H1 (cell line): ENCODE measurements at places on chromosomes 13 and 19. TPM values are rescaled to one million over a fixed set of nuclear protein-coding genes. Genes with fewer than 3 reads are reported as not detected.

The LATS2 gene
- 26.2 and 26.5 TPM in 2 replicates for total RNA-seq

The SOX1 gene
- total RNA-seq: 0.09 and 0.11 TPM in 2 replicates

The IZUMO2 gene
- 0.94 and 1.7 TPM in 2 replicates for total RNA-seq

The PEG3 gene
- total RNA-seq: not detected in 2 replicates

The MUC16 gene
- 0.17 and 0.25 TPM in 2 replicates for total RNA-seq

The KLK14 gene
- total RNA-seq: 0.40 and 1.2 TPM in 2 replicates

The MCEMP1 gene
- total RNA-seq: not detected in 2 replicates

GRCh38 chr19:56162258-56162657 is 13.6 kb upstream of the GALP start:
- no peaks in the 10 kb centered on the region for H3K4me1 ChIP-seq
- no peak overlapping the region for H3K27ac ChIP-seq
- H3K4me3 ChIP-seq: no peak overlapping the region
- DNase-seq: no peak
- no peaks in the 10 kb centered on the region for H3K27me3 ChIP-seq
- no peaks in the 10 kb centered on the region; the same call in 1 of the 2 replicates for H3K36me3 ChIP-seq

GRCh38 chr19:48953990-48954594 is 583 bp upstream of the BAX start:
- H3K27me3 ChIP-seq: no peaks in the 10 kb centered on the region
- H3K36me3 ChIP-seq: peaks cover 4% of the 10 kb centered on the region; the same call in 1 of the 2 replicates
- peak overlapping the region; percentile 56 for H3K4me3 ChIP-seq
- DNase-seq: no peak
- H3K27ac ChIP-seq: 0 out of 2 replicates have a peak overlapping the region, but pooled peaks have one; percentile 43
- H3K4me1 ChIP-seq: peaks cover 3% of the 10 kb centered on the region; the same call in 1 of the 2 replicates

DNA sequence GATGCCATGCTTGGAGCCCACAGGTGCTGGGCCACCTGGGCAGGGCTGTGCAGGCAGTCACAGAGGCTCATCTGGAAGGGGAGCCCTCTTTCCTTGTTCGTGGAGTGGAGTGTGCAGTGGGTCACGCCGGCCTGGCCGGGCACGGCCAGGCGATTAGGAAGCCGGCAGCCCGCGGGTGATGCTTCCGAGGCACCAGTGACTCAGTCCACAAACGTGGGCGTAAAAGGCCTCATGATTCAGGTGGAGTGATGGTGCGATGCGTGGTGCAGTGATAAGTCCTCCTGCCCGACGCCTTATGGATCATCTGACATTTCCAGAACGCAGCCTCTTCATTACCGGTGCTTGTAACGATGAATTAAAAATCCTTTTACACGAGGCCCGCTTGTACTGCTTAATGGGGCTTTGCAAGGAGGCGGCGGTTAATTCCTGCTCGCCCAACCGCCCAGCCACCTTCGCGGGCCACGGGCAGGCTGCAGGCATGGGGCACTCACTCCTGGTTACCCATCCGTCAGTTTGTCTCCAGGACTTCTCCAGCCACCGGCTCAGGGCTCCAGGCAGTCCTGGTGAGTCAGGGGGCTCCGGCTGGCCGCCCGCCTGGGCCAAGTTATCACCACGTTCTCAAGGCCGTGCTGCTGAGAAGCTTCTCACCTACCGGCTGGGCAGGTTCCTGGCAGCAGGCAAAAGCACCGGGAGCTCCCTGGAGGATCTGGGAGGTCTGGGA is 172.4 kb downstream of the KDM4B start:
- H3K27ac ChIP-seq: no peak overlapping the region
- no peak overlapping the region for H3K4me3 ChIP-seq
- H3K27me3 ChIP-seq: no peaks in the 10 kb centered on the region

GRCh38 chr13:47288546-47288945 is 391.7 kb upstream of the HTR2A start:
- H3K4me3 ChIP-seq: no peak overlapping the region
- no peaks in the 10 kb centered on the region for H3K4me1 ChIP-seq
- no peaks in the 10 kb centered on the region for H3K27me3 ChIP-seq
- H3K27ac ChIP-seq: no peak overlapping the region
- no peaks in the 10 kb centered on the region for H3K36me3 ChIP-seq

GRCh38 chr19:34350161-34350561 is 14.8 kb upstream of the GPI start:
- H3K27me3 ChIP-seq: no peaks in the 10 kb centered on the region
- H3K36me3 ChIP-seq: no peaks in the 10 kb centered on the region
- DNase-seq: no peak
- H3K27ac ChIP-seq: no peak overlapping the region

GRCh38 chr13:53206455-53206854 is 177.8 kb downstream of the OLFM4 start:
- H3K36me3 ChIP-seq: no peaks in the 10 kb centered on the region
- no peak overlapping the region for H3K4me3 ChIP-seq
- H3K4me1 ChIP-seq: peaks cover under 1% of the 10 kb centered on the region
- DNase-seq: no peak
- no peak overlapping the region for H3K27ac ChIP-seq
- peaks cover 6% of the 10 kb centered on the region for H3K27me3 ChIP-seq

DNA sequence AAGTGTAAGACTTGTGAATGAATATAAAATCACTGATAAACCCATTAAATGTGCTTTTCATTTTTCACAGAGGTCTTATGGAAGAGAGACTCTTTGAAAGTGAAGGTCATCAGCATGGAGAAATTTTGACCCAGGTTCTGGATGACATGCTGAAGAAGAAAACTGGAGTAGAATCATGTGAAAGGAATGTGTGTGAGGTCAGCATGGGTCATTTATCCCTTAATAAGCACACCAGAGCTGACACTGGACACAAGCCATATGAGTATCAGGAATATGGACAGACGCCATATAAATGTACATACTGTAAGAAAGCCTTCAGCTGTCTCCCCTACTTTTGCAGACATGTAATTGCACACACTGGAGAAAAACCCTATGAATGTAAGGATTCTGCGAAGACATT is 29.0 kb downstream of the ZNF20 start:
- H3K4me3 ChIP-seq: no peak overlapping the region
- no peak for DNase-seq
- H3K36me3 ChIP-seq: peaks cover 28% of the 10 kb centered on the region
- H3K27me3 ChIP-seq: no peaks in the 10 kb centered on the region
- H3K4me1 ChIP-seq: no peaks in the 10 kb centered on the region

DNA sequence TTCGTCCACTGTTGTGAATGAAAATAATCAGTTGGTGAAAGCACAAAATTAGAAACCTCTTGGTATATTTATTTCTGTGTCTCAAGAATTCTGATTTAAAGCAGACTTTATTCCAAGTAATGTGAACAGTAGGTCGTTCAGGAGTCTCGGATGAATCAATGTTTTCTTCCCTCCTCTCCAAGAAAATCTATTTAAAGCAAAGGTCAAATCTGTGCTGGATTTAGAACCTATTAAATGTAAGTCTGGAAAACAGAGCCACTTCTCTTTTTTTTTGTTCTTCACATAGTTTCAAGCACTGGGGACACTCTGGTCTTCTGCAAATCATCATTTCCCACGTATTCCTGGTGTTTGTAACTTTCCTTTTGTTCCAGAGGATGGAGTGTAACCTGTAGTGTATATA is 312.7 kb downstream of the ATP8A2 start:
- no peaks in the 10 kb centered on the region for H3K4me1 ChIP-seq
- H3K4me3 ChIP-seq: no peak overlapping the region
- no peak overlapping the region for H3K27ac ChIP-seq
- no peak for DNase-seq

GRCh38 chr13:44920013-44920412 is 69.3 kb downstream of the NUFIP1 start:
- H3K4me3 ChIP-seq: no peak overlapping the region
- H3K4me1 ChIP-seq: peaks cover 2% of the 10 kb centered on the region; the same call in 1 of the 2 replicates
- no peak for DNase-seq
- no peak overlapping the region for H3K27ac ChIP-seq
- no peaks in the 10 kb centered on the region for H3K27me3 ChIP-seq
- H3K36me3 ChIP-seq: no peaks in the 10 kb centered on the region

- DNase-seq: no peak
- peaks cover under 1% of the 10 kb centered on the region; the same call in 1 of the 2 replicates for H3K4me1 ChIP-seq
- no peak overlapping the region for H3K4me3 ChIP-seq
- H3K27ac ChIP-seq: 0 out of 2 replicates have a peak overlapping the region, but pooled peaks have one; percentile 8
- H3K36me3 ChIP-seq: no peaks in the 10 kb centered on the region
- no peaks in the 10 kb centered on the region for H3K27me3 ChIP-seq
Observed at GRCh38 chr19:18514800-18515682, 6.8 kb downstream of the ELL start.

GRCh38 chr19:1220976-1221903 is 15.7 kb downstream of the STK11 start:
- DNase-seq: peak; percentile 78
- H3K4me1 ChIP-seq: peaks cover 1% of the 10 kb centered on the region; the same call in 1 of the 2 replicates
- H3K36me3 ChIP-seq: no peaks in the 10 kb centered on the region; the same call in 1 of the 2 replicates
- no peaks in the 10 kb centered on the region for H3K27me3 ChIP-seq

- no peak for DNase-seq
- H3K4me3 ChIP-seq: no peak overlapping the region
- H3K27ac ChIP-seq: no peak overlapping the region
- H3K36me3 ChIP-seq: no peaks in the 10 kb centered on the region
- no peaks in the 10 kb centered on the region for H3K4me1 ChIP-seq
Observed at GRCh38 chr13:110012102-110012739, 225.8 kb upstream of the IRS2 start.

DNA sequence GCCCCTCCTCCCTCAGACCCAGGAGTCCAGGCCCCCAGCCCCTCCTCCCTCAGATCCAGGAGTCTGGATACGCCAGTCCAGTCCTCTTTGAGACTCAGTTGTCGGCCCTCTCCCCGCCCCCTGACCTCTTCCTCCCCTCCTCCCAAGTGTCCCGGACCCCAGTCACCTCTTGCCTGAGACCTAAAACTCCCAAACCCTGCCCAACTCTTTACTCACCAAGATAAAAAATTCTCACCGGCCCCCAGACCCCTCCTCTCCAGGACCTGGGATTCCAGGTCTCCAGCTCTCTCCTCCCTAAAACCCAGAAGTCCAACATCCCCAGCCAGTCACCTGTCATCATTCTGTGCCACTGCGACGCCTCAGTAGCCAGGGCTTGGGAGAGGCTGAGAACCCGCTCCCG is 1.4 kb upstream of the HSD17B14 start:
- no peak overlapping the region for H3K27ac ChIP-seq
- H3K27me3 ChIP-seq: no peaks in the 10 kb centered on the region
- H3K36me3 ChIP-seq: no peaks in the 10 kb centered on the region; the same call in 1 of the 2 replicates
- no peaks in the 10 kb centered on the region for H3K4me1 ChIP-seq
- peak; percentile 58 for DNase-seq
- peak overlapping the region; percentile 70 for H3K4me3 ChIP-seq

DNA sequence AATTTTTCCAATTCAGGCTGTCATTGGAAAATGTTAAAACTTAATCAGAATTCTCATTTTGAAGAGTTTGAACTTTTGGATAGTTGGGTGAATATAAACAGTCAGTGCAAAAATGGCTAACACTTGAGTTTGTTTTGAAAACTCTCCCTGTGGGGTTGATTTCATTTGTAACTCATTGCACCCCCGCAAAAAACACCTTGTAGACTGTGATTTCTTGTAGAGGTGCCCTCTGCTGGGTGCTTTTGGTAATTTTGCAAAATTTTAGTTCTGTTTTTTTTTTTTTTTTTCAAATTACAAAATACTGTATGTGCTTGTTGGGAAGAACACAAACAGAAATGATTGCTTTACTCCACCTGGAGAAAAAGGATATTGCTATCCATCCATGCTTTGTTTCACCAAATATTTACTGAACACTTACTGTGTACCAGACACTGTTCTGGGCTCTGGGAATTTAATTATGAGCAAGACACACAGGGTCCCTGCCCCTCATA is 28.2 kb upstream of the GPI start:
- DNase-seq: no peak
- no peak overlapping the region for H3K4me3 ChIP-seq

- H3K36me3 ChIP-seq: no peaks in the 10 kb centered on the region
- H3K27ac ChIP-seq: no peak overlapping the region
- H3K4me3 ChIP-seq: no peak overlapping the region
- no peaks in the 10 kb centered on the region for H3K27me3 ChIP-seq
- H3K4me1 ChIP-seq: no peaks in the 10 kb centered on the region; the same call in 1 of the 2 replicates
- no peak for DNase-seq
Observed at GRCh38 chr13:75226733-75227435, 255.1 kb downstream of the TBC1D4 start.

DNA sequence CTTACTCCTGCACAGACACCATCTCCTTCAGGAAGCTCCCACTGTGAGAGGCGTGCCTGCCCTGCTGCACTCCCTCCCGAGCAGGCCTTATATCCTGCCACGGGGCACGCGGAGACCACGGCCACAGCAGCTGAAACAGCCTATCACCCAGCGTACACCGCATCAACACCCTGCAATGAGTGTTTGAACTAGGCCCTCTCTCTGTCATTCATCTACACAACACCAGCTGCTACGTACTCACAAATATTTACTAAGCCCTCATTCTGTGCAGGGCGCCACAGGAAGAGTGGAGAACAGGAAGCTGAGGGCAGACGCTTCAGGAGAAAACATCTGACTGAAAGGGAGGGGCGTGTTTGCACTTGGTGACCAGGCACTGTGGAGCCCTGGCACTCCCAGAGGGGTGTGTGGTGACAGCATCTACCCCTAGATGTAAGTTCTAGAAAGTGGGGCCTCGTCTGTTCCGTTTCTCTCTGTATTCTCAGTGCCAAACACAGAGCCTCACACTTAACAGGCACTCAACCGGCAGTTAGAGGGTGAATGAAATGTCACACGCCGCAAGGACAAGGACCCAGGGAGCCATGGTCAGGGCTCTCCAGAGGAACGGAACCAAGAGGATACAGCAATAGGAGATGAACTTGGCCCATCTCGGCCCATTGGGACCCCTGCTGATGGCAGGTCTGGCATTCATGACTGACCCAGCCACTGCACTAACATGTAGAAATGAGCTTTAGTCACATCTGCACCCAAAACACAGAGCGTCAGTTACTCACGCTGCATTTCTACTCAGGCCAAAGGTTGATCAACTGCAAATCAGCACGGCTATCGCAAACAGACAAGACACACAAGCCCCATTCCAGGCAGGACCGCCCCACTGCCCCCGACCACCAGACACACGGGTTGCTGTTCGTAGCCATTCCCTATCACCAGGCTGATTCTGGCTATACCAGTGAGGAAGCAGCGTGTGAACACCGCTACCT is 15.7 kb downstream of the RANBP3 start:
- no peak overlapping the region for H3K4me3 ChIP-seq
- no peaks in the 10 kb centered on the region for H3K27me3 ChIP-seq
- H3K36me3 ChIP-seq: no peaks in the 10 kb centered on the region
- DNase-seq: no peak
- H3K4me1 ChIP-seq: peaks cover 27% of the 10 kb centered on the region

GRCh38 chr13:90640976-90641375 is 706.5 kb upstream of the MIR17HG start:
- H3K36me3 ChIP-seq: no peaks in the 10 kb centered on the region
- no peak overlapping the region for H3K4me3 ChIP-seq
- no peak overlapping the region for H3K27ac ChIP-seq
- H3K27me3 ChIP-seq: no peaks in the 10 kb centered on the region
- no peak for DNase-seq
- no peaks in the 10 kb centered on the region for H3K4me1 ChIP-seq

DNA sequence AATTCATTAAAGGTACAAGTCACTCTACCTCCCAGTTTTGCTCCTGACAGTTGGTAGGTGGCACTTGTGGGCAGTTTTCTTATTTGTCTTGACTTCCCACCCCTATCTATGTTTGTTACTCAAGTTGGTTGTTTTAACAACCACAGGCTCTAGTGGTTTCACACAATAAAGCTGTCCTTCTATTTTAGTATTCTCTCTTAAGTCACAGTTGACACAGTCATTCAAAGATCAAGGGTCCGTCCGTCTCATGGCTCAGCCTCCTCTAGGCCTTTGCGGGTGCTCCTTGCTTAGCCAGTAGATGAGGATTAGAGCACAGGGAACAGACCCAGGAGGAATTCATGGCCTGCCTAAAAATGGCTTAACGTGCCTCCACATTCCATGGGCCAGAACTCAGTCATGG is 573.7 kb downstream of the IRS2 start:
- H3K4me1 ChIP-seq: no peaks in the 10 kb centered on the region
- no peaks in the 10 kb centered on the region for H3K36me3 ChIP-seq
- no peak for DNase-seq
- H3K4me3 ChIP-seq: no peak overlapping the region
- no peak overlapping the region for H3K27ac ChIP-seq

- no peaks in the 10 kb centered on the region for H3K36me3 ChIP-seq
- H3K27ac ChIP-seq: no peak overlapping the region
Observed at GRCh38 chr13:89577301-89577700, 1770.2 kb upstream of the MIR17HG start.
